ENCODE measurements at places on chromosomes 12 and 14.

DNA sequence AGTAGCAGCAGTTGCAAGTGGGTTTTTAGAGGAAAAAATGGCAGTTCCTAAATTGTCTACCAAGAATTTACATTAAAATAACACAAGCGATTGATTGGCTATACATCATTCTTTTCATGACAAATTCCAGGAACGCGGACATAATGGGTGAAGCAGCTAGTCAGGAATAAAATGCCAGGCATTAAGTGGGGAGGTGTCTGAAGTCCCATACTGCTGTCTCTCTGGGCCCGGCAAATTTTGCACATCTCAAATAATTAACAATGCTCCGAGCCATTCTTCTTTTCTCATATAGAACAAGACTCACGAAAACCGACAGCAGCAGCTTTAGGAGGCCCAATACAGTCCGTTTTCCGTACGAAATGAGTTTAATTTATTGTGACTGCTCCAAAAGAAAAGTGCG lies 696 bp downstream of the RPL36AL start:
- no peak for DNase-seq

GRCh38 chr12:7638760-7639555 lies 26.8 kb downstream of the APOBEC1 start:
- DNase-seq, result no peak

DNA sequence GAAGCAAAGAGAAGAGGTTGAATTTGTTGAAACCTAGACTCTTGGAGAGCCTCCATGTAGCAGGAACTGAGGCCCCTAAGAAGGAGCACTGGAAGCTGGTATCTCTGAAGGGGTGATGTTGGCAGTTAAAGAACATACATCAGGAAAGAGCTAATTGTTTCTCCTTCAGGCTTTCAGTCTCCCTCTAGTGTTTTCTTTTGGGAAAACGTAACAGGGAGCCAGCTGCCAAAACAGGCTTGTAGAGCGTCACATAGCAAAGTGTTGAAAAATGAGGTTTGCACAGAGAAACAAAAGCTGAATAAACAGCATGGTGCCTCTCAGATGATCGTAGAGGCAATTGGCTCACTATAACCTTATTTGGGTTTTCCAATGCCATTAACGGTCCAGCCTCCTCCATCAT lies 46.9 kb upstream of the CAND1 start:
- no peak for DNase-seq

GRCh38 chr12:65896743-65897142 lies 72.5 kb downstream of the HMGA2 start:
- DNase-seq, result no peak

DNA sequence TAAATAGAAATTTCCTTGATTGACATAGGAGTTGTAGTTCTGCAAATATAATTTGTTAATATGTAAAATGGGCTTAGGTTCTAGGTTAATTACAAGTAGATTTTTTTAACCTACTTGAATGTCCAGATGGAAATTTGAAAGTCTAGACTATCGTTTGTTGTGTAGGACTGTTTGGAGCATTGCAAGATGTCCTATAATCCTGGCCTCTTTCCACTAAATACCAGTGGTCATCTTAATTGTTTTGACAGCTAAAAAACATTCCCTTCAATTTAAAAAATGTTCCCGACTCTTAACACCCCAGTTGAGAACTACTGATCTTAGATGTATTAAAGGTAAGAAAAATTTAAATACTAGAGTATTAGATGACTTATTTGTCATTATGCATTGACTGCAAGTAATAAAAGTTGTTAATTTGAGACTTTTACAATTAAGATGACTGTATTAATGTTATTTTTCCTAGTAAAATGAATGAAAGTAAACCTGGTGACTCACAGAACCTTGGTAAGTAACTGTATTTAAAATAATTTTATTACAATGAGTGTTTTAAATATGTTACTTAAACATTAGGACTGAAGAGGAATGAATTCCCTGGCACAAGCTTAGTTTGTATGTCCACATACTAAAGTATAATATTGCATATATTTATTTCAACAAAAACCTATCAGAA lies 21.8 kb downstream of the G2E3 start:
- no peak for DNase-seq

DNA sequence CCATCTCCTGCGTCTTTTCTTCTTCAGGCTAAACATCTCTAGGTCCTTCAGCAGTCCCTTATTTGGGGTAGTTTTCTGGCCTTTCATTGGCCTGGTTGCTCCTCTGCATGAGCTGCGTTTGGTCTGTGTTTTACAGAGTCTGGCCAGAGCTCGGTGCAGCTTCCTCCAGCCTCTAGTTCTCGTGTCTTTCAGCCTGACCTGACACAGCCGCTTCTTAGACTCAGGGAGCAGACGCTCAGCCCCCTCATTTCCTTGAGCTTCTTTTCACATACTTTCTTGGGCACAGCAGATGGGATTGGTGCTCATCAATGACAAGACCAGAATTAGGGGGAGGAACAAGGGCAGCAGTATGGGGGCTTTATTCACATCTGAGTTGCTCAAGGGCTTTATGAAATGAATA lies 13.6 kb upstream of the GSG1 start:
- DNase-seq, result no peak

DNA sequence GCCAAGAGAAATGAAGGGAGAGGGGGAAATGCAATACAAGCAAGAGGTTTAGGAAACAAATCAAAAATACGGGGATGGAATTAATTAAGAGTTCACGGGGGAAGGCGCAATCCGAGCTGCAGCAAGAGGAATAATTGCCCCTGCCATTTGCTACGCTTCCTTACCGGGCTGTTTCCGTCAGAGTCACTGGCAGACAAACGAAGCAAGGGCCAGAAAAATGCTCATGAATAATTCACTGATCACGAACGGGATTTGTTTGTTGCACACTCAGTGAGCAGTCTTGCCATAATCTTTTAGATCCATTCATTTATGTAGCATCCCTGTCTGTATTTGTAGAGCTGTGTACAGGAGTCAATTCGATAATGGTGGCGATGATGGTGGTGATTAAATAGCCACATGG lies 39.0 kb downstream of the PLXNC1 start:
- no peak for DNase-seq

- DNase-seq, result no peak
These were observed 24.7 kb upstream of the CSRNP2 start for GRCh38 chr12:51108136-51108535.

- DNase-seq, result no peak
These were observed 31.5 kb upstream of the CCT2 start for GRCh38 chr12:69553628-69554248.

GRCh38 chr12:101920906-101921305 lies 43.5 kb downstream of the DRAM1 start:
- no peak for DNase-seq

DNA sequence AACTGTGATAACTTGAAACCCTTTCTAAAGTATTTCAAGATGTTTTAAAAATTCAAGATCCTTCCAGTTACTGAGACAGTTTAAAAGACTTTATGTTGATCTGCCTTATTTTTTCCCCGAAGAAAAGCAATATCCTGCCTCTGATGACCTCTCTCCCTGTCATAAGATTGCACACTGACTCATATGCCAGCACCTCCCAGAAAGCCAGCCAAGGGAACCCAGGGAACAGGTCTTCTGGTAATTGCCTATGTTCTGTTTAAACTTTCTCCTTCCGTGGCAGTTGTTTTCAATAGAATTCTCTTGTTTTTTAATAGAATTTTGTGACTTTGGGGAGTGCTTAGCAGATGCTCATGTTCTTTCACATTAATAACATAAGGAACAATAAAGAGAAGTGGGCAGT lies 300.2 kb upstream of the PRKD1 start:
- no peak for DNase-seq

GRCh38 chr12:23049180-23049579 lies 424.2 kb downstream of the ETNK1 start:
- no peak for DNase-seq

- no peak for DNase-seq
These were observed 373.9 kb downstream of the ALG10 start for GRCh38 chr12:34396006-34396860.

DNA sequence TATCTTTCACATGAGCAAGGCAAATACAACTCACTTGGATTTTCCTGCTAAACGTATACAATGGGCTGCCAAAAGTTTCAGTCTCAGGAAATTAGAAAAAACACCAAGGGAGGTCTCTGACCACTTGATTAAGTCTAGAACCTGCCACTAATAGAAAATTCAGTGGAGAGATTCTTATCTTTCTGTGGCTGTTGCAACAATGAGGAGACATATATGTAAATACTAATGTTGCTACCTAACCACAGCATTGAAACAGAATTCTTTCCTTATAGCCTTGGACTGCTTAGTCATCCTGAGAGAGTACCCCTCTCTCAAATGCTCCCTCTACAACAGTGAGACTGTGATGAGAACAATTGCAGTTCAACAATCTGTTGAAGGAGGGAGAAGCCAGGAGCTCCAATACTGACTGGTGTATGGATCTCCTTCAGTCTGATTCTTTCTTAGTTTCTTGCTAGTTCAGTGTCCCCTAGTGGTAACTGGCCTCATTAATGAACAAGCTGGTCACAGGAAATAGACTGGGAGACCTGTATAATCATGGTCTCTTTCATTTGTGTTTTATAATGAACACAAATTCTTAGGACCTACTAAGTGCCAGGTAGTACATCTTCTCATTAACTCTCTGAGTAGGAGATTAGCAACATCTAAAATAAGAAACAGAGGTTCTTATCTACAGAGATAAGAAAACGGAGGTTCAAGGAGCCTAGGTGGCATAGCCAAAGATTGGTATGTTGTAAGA lies 164.5 kb downstream of the SLC38A4 start:
- DNase-seq, result no peak

- no peak for DNase-seq
These were observed 50.6 kb downstream of the LRCOL1 start for GRCh38 chr12:132559652-132560363.

DNA sequence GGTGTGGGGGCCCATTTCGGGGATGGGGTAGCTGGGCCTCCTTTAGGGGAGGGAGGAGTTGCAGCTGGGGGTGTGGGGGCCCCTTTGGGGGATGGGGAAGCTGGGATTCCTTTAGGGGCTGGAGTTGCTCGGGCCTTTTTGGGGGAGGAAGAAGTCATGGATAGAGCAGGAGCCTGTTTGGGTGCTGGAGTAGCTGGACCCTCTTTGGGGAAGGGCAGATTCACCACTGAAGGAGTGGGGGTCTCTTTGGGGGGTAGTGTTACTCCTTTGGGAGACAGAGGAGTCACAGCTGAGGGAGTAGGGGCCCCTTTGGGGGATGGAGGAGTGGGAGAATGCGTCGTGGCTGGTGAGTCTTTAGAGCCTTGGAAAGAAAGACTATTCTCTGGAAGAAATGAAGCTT lies 6.5 kb downstream of the NACA start:
- no peak for DNase-seq

GRCh38 chr14:50798048-50798421 lies 32.9 kb downstream of the NIN start:
- DNase-seq, result no peak

DNA sequence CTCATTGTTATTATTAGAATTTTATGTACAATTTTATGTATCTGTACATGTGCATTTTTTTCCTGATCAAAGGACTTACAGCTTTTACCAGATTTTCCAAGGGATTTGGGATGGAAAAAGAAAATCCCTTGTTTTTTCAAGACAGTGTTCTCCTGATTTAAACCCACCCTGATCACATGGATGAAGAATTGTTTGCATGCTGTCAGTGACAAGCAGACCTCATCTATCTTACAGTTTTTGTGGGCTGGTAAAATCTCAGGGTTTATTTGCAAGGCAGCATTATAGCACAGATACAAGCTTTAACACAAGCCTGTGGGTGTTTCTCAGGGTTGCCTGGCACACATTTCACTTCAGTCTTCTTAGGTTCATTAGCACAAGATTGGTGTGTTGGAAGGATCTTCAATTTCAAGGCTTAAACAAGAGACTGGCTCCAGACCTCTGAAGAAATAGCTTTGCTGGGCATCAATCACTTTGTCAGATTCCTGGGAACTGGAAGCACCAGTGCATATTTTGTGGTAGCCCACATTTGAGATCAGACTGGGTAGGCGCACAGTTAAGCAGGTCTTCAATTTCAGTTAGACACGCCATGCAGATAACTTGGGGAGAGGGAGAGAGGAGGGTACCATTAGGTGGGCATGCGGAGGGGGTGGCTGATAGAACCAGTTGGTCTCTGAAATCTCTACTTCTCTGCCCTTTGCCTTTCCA lies 118.0 kb downstream of the TBX5 start:
- DNase-seq, result no peak

- no peak for DNase-seq
These were observed 34.2 kb upstream of the PPP1R13B start for GRCh38 chr14:103881268-103882201.

GRCh38 chr12:124279846-124280360 lies 15.0 kb upstream of the RFLNA start:
- DNase-seq, result no peak

DNA sequence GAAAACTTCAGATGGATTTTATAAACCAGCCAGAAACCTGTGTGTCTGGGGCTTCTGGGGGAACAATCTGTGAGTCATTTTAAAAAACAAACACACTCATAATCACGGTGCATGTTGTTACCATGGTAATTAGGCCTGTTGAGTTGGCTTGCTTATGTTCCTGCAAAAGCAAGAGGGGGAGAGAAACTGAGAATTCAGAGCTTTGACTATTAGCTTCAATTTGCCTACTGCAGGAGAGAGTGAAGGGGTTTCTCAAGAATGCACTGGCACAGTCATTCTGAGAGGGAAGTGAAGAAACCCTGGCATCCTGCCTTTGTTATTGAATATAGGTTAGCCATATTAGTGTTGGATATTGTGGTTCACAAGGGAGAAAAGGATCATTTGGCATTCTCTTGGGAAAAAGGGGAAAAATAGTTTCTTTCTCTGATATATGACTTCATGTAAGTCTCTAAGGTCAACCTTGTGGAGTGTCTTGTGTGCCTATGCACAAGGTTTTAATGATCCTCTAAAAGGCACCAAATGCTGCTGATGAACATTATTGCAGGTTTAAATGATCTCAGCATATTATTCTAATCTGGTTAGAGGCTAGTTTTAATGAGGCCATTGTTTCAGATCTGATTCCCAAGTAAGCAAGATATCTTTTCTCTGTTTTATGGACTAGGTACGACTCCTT lies 12.9 kb downstream of the GNG2 start:
- DNase-seq, result no peak

DNA sequence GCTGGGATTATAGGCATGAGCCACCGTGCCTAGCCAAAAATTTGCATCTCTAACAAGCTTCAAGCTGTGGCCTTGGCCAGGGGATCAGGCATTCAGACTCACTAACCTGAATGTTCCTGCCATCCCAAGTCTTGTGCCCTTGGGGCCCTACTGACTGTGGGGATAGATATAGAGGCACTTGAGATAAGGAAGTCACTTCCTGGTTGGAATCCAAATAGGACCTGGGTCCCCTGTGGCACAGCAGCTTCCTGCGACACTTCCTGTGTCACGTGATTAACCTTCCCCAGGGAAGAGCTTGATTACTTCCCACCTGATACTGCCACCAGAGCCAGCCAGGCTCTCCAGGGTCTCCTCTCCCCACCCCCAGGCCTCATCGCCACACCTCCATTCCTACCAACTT lies 128.2 kb downstream of the BCL11B start:
- DNase-seq, result no peak

DNA sequence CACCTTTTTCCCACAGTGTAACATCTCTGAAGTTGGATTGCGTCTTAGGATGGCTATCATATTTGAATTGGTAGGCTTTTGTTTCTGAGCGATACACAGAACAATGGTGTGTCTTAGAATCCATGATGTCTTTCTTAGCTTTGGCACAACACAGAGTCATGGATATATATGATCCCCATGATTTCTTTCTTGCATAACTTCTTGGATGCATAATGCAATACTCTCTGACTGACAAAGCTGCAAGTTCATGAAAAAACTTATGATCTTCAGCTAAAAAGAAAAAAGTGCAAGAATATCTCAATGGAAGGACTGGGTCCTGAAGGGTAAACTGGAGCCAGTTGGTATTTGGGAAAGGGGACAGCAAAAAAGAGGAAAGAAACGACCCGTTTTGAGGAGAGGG lies 48.1 kb downstream of the VWF start:
- DNase-seq, result no peak

Measured in chondrocyte (in vitro differentiated cells).